ENCODE measurements at places on chromosomes 7 and 10. TPM values are rescaled to one million over a fixed set of nuclear protein-coding genes. Genes with fewer than 3 reads are reported as not detected.

The INTS1 gene
- 32.1 TPM for total RNA-seq

The RAPGEF5 gene
- total RNA-seq = 18.7 TPM

The ANXA8 gene
- total RNA-seq = not detected

The ZNF239 gene
- total RNA-seq = 9.1 TPM

The PIK3CG gene
- total RNA-seq = 12.0 TPM

The EVX1 gene
- not detected for total RNA-seq

The GSAP gene
- 35.7 TPM for total RNA-seq

The FAM24B gene
- total RNA-seq = 6.6 TPM

The OPN1SW gene
- total RNA-seq = not detected

The CALY gene
- total RNA-seq = not detected

The NEUROG3 gene
- not detected for total RNA-seq

The ZNF487 gene
- 12.8 TPM for total RNA-seq

The ZNF786 gene
- 2.7 TPM for total RNA-seq

The HABP2 gene
- total RNA-seq = 0.66 TPM

The GPR158 gene
- total RNA-seq = 0.29 TPM

The HOXA1 gene
- total RNA-seq = 0.33 TPM

The TMEM225B gene
- total RNA-seq = 1.0 TPM

The LIPJ gene
- 0.33 TPM for total RNA-seq

The CLRN3 gene
- not detected for total RNA-seq

The ZNF425 gene
- total RNA-seq = 2.1 TPM

The IKZF1 gene
- total RNA-seq = 21.4 TPM

The GTF2I gene
- 241 TPM for total RNA-seq

The COL13A1 gene
- 0.80 TPM for total RNA-seq

The NME8 gene
- not detected for total RNA-seq

The TNS3 gene
- 41.0 TPM for total RNA-seq

The ZC3HAV1L gene
- 24.9 TPM for total RNA-seq

The CPVL gene
- total RNA-seq = 11.4 TPM

The NRP1 gene
- 76.0 TPM for total RNA-seq

Measured in breast epithelium (tissue), 4 donors.